ENCODE measurements at places on chromosomes 12 and 14.

GRCh38 chr12:78787576-78787975 lies 77.0 kb upstream of the SYT1 start:
- no peak for DNase-seq

DNA sequence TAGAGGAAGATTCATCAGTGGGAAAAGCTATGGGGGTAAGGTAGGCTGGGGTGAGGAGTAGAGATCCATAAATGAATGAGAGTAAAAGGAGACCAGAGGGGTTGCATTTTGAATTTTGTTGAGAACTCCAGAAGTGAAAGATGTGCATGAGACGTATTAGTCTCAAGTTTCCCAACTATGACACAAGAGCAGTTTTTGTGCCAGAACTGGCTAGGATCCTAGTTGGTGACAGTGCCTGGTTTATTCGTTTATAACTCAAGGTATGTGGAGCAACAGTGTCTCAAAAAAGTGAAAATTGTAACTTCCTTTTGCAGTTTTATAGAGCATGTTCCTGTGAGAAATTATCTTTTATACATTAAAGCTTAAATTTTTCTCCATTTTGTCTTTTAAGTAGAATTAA lies 377.0 kb downstream of the NPAS3 start:
- DNase-seq, result no peak

DNA sequence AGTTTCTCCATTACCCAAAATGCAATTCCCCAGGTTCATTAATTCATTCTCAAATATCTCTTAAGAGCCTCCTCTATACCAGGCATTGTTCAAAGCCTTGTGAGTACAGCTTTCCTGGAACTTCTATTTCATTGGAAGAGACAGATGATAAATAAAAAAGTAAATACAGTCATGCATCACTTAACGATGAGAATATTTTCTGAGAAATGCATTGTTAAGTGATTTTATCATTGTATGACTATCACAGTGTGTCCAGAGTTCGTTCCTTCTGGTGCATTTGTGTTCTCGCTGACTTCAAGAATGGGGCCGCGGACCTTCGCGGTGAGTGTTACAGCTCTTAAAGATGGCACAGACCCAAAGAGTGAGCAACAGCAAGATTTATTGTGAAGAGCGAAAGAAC lies 66.0 kb downstream of the ANO4 start:
- DNase-seq, result no peak

DNA sequence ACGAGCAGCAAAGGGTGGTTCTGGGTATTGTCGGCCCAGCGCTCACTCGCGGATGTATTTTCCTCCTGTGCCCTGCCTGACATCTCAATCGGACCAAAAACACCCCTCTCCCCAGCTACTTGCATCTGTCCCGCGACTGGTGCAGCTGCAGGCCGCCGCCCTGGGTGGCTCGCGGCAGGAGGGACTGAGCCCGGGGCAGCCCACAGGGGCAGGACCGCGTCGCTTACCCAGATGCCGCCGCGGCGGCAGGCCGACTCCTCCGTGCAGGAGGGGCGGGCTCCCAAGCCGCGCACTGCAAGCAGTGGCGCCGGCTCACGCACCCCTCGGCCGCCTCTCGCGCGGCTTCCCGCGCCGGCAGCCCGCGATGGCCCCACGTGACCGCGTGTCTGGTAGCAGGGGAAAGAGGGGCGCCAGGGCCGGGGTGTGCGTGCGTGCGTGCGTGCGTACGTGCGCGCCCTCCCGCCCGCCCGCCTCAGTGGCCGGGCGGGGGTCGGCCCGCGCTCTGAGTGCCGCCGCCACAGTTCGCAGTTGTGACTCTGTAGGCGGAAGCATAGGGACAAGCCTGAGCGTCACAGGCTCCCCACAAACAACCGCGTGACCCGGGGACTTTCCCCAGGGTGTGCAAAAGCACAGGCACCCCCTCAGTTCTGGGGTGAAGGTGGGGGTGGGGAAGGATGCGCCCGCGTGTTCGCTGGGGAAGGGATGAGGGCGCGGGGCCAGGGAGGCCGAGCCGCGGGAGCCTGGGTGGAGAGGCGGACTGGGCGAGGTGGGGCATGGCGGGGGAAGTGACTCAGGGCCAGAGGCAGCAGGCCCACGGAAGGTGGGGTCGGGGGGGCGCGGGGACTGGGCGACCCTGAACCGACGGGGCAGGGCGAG lies at the start of gene ZBTB25:
Gene ZBTB25, minus strand, starts transcription at position 405 of the 876 bp plus-strand sequence. CDS start 13,305 bp downstream, outside the sequence.
- DNase-seq, result peak; percentile 93

DNA sequence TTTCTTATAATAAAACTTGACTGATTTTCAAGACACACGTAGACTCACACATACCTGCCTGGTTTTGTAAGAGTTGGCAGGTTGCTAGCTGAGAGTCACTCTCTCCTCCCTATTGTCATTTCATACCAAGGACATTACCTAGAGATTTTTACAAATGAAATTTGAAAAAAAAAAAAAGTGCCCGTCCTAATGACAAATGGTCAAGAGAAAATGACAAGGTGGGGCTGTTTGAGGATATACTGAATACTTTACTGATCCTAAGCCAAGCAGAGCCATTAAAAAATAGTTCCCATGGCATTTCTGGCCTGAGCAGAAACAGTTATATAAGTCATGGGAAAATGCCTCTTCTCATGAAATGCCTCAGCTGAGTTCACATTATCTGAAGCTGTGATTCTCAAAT lies 150.2 kb downstream of the DYRK2 start:
- no peak for DNase-seq

DNA sequence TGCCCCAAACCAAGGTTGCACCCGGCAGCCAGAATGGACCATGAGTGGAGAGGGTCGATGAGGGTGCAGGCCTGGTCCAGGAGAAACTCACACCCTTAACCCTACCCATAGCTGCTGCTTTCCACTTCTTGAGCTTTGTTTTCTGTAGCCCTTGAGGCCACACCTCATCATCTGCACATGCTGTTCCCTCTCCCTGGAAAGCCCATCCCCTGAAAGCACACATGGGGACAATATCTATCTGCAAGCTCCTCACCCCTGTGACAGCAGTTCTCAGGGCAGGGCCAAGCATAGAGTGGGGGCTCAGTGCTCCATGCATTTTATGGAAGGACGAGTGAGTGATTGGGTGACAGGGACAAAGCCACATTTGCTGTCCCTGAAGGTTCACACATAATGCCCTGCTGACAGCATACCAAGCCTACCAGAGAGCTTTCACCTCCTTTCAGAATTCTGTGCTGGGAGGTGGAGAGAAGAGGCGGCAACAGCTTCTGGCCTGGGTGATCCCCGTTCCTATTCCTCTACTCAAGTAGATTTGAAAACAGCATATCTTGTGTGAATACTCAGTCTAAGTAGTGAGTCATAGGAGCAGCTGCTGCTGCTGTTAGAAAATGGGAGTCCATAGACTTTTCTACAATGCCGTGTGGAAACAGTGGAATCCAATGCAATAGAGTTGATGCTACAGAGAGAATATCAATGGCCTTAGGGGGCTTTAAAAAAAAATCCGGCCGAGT lies 44.6 kb downstream of the SRGAP1 start:
- no peak for DNase-seq

DNA sequence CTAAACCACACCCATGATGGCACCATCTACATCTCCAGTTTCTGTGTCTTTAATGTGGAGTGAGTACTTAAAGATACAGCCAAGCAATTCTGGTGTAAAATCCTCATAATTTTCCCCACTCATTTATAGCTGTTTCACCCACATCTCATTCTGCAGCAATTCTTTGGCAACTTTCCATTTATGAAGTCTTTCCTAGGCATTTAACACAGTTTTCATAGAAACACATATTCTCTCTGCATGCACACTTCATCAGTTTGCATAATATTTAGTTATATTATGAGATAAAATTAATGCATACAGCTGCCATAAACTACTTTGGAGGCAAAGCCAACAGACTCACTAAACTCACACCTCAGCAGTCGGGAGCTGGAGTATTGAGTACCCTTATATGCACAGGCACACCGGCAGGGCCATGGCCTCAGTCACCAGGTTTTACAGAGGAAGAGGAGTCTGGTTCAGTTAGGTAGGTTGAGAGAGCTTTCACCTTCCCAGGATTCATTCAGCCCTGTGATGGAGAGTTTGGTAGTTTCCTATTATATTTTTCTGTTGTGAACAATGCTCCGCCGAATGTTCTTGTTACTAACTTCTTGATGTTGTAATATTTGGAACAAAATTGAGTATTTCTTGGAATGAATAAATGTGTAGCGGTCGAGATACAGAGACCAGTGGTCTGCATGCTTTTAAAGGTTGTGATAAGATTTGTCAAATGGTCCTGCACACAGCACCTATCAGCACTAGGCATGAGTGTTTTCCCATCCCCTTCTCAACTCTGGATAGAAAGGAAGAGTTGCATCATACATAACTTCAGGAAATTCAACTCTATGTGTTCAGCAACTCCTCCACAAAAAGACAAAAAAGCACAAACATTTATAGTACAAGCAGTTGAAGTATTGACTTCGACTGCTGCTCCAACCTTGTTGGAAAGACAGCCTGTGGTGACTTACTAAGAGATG lies 123.5 kb downstream of the TTC8 start:
- no peak for DNase-seq

- DNase-seq, result no peak
Observed at GRCh38 chr14:54300881-54301280, 95.9 kb upstream of the CDKN3 start.

DNA sequence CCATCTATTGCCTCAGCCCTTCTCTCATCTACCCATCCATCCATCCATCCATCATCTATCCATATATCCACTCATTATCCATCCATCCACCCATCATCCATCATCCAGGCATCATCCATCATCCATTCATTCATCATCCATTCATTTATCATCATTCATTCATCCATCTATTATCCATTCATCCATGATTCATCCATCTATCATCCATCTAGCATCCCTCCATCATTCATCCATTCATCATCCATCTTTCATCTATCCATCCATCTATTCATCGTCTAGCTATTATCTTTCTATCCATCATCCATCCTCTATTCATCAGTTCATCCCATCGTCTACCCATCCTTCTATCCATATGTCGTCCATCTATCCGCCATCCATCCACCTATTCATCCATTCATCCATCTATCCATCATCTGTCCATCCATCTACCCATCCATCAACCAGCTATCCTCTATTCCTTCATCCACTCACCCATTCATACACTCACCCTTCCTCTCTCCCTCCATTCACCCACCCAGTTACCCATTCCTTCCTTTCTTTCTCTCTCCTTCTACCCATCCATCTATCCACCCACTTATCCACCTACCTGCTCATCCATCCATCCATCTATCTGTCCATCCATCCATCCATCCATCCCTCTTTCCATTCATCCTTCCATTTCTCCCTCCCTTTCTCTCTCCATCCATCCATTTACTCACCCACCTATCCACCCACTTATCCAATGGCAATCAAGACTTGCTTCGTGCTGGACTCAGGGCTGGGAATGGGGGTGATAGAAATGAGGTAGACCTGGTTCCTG lies 59.3 kb downstream of the KIF26A start:
- no peak for DNase-seq

- no peak for DNase-seq
Observed at GRCh38 chr12:54004841-54005530, 3.8 kb upstream of the HOXC8 start.

- no peak for DNase-seq
Observed at GRCh38 chr14:89912667-89913211, 41.8 kb downstream of the EFCAB11 start.

DNA sequence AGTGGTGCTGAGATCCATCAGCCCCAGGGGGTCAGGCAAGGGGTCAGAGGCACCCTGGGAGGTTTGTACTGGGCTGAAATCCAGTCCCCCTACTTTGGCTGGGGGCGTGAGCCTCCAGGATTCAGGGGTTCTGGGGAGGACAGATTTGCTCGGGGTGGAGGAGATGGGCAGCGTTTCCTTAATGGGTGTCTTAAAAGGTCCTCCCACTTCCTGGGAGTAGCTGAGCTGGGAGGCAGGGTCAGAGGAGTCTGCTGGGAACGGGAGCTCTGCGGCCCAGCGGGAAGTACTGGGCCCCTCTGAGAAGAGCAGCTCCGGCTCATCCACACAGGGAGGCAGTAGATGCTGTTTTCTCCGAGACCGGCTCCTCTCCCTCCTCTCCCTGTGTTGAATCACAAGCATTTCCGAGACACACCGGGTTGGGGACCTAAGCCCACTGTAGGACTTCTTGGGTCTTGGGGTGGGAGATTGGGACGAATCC lies 2.1 kb upstream of the TEX52 start:
- DNase-seq, result no peak

DNA sequence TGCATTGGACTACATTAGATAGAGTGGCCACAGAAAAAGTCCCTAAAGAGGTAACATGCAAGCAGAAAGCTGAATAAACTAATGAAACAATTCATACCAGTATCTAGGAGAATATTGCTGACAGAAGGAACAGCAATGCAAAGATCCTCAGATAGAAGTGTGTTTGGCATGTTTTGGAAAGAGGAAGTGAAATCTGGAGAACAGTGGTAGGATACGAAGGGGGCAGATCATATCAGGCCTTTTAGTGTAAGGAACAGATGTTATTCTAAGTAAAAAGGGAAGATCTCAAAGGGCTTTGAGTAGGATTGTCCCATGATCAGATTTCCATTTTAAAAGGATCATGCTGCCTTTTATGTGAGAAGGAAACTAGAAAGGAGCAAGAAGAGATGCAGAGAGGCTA lies 342.9 kb downstream of the PAWR start:
- DNase-seq, result no peak

- no peak for DNase-seq
Observed at GRCh38 chr12:72734581-72734980, 462.4 kb downstream of the TRHDE start.

GRCh38 chr14:100067481-100067880 lies 2.3 kb downstream of the EVL start:
- no peak for DNase-seq

DNA sequence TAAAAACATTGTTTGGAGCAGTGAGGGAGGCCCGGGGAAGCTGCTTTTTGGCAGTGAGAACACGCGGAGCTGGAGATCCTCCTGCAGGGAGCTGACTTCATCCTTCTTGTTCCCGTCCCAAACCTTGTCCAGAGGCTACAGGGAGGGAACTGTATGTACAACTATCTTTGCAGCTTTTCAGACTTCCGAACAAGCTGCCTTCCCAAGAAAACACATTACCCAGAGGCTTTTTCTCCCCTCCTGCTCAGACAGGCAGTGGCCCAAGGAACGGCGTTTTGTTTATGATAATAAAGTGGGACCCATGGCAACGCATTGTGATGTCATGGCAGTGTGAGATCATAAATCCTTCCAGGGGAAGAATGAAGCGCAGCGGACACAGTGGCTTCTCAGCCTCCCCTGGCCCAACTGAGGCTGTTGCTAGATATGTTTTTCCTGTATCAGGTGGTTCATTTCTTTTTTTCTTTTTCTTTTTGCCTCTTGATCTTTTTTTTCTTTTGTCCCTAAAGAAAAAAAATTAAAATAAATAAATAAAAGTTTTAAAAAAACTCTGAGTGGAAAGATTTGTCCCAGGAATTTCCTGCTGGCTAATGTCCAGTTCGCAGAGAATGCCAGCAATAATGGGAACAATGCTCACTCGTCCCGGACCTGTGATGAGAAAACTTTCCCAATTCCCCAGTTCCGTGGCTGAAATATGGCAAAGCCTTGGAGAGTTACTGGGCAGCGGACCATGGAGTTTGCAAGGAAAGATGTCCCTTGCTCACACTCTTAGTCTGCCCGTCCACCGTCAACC lies 103.4 kb upstream of the MAP1LC3B2 start:
- no peak for DNase-seq

Measured in NCI-H1092 treated with DMSO at 0.1 percent for 48 hours (cell line).